ENCODE measurements at places on chromosomes 5 and 9.

GRCh38 chr5:150122536-150123481 is 32.8 kb downstream of the PDGFRB start:
- no peak for DNase-seq

DNA sequence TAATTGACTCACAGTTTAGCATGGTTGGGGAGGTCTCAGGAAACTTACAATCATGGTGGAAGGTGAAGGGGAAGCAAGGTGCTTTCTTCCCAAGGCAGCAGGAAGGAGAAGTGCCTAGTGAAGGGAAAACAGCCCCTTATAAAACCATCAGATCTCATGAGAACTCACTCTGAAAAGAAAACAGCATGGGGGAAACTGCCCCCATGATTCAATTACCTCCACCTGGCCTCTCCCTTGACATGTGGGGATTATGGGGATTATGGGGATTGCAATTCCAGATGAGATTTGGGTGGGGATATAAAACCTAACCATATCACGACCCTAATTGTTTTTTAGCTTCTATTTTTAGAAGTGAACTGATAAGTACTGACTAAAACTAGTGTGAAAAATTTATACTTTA is 1377.5 kb upstream of the DMAC1 start:
- no peak for DNase-seq

DNA sequence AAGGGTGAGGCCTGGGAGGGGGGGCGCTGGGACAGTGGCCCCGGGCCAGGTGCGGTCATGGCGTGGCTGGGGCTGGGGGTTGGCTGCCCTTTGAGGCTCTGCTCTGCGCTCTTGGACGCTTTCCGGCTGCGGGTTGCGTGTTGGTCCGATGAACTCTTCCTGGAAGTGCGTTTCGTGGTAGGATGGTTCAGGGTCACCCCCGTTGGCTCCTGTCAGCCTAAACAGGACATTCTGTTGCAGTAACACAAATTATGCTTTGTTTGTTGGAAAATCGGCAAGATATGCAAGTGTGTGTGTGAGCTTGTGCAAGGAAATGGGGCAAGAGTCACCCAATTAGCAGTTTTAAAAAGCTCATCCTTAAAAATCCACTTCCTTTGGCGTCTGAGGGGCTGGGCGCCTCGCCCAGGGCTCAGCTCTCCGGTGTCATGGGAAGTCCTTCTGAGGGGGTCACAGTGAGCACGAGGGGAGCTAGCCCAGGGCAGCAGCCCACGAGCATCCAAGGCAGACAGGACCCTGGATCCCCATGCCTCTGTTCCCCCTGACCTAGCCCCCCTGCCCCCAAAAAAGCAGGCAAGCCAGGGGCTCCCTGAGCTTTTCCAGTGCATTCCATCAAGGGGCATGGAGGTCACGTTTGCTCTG is 22.2 kb upstream of the RNU6ATAC start:
- peak; percentile 7 for DNase-seq

DNA sequence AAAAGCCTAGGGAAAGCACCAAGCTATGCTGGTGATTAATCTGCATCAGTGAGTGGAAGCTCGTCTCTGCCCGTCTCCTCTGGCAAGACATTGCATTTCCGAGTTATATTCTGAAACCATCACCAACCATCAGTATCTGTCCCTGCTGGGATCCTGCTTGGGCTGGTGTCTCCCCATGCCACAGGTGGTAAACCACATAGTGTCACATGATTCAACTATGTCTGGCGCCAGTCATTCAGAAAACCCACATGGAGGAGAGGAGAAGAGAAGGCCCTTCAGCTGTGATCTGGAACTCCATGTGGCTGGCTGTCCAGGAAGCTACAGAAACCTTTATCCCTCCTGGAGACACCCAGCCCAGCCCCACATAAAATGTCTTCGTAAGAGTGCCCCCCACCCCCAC is 4.8 kb downstream of the IL9 start:
- no peak for DNase-seq

DNA sequence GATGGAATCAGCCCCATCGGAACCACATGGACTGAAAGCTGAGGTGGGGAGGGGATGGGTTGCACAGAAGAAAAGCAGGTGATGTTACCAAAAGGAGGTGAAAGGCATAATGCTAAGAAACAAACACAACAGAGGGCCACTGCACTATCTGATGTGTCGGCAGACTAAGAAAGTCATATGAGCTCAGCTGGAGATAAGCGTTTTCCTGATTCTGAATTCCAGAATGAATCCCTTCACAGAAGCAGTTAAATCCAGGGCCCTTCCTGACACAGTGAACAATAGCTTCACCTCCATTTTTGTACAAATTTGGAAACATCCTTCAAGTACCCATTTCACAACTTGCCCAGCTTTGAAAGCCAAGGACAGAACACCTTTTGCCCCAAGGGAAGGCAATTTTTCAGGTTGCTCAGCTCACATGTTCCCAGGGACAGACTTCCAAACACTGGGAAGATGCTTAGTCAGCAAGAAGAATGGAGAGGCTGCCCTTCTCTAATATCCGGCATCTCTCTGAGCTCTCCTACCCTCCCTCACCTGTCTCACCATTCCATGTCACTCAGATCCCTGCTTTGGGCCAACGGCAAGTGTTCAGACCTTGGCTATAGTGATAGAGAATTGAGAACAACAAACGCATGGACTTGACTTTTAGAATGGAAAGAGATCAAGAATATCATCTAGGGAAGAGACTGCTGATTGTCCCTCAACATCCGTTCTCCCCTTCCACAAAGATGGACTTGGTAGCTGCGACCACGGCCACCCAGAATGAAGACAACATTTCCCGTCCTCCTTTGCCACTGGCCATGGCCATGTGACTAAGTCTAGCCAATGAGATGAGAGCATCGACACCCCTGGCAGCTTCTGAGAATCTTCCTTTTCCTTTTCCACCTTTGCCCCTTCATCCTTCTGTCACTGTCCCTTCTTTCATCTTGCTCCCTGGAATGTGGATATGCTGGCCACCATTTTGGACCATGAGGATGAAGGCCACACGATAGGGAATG is 68.6 kb upstream of the IL17B start:
- no peak for DNase-seq

DNA sequence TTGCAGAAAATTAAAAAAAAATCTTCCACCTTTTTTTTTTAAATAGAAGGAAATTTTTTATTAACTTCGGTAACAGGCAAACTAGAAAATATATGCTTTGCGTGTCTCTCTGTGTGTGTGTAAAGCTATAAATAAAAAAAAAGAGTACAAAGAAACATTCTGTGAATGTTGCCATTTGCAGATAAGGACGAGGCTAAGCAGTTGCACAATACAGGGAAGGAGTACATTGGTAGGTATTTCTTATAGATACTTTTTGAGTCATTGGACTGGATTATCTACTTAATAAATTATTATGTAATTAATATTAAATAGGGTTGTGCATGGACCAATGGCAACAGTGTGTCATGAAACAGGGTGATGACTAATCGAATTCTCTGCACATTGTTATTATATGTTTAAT is 102.4 kb downstream of the CAMK4 start:
- DNase-seq, result no peak

DNA sequence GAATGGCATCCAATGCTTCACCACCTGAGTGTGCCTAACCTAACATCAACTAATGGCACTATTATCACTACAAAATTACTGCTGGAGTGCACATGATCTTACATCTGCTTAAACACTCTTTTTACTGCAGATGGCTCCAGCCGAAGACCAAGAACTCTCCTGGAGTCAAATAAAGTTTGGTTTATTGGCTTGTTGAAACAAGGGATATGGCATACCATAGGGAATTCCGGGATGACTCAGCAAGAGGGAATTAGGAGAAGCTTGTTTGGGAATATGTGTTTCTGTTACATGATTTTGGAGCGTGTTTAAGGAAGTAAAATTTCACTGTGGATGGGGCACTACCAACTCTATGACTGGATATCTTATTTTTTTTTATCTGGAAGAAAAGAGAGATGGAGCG is 872.6 kb downstream of the DTWD2 start:
- no peak for DNase-seq

DNA sequence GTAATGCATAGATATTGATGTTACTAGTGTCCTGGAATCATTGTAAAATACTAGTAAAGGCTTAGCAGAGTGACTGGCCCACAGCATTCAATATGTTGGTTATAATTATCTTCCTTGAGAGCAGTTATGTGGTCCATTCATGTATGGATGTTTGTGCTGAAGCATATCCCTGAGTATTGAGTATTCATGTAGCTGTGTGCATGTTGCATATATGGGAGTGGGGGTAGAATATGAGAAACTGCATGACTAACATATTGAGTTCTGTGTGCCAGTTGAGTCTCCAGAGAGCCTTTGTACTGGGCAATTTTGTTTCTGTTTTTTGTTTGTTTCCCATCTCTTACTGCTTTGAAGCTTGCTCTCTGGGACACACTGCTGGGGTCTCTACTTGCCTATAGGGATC is 222.7 kb upstream of the TRIM32 start:
- DNase-seq, result no peak

GRCh38 chr9:95104980-95105379 is 212.5 kb downstream of the FANCC start:
- no peak for DNase-seq

DNA sequence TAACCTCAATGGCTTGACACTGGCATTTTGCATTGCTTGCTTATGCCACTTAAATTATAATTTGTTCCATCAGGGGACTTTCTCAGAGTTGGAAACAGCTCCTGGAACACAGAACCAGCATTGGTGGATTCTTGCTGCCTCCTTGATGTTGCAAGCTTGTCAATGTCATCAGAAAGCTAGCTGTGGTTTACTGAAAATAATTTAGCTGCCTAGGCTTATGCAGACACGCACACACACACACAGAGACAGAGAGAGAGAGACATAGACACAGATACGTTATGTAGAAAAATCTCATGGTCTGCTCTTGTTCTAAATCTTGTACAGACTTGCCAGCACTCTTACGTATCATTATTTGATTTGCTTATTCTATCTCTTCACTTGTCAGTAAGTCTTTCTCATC is 78.0 kb downstream of the HMHB1 start:
- DNase-seq, result no peak

DNA sequence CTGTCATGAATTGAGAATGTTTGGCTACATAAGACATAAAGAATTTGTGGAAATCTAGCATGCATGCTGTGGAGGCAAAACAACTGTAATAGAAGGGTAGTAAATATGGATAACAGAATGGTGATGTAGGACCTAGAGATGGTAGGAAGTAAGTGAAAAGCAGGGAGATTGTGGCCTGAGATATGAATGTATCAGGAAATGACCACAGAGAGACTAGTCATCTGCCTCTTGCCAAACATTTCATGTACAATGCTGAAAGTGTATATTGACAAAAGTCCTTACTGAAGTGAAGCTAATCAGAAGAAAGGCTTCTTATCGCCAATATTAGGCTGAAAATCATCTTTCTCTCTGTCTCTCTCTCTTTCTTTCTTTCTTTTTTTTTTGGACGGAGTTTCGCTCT is 873.1 kb upstream of the CTNND2 start:
- no peak for DNase-seq
